Ureter (tissue), 1 donor: ENCODE measurements at places on chromosomes 7 and 10. TPM values are rescaled to one million over a fixed set of nuclear protein-coding genes. Genes with fewer than 3 reads are reported as not detected.

DNA sequence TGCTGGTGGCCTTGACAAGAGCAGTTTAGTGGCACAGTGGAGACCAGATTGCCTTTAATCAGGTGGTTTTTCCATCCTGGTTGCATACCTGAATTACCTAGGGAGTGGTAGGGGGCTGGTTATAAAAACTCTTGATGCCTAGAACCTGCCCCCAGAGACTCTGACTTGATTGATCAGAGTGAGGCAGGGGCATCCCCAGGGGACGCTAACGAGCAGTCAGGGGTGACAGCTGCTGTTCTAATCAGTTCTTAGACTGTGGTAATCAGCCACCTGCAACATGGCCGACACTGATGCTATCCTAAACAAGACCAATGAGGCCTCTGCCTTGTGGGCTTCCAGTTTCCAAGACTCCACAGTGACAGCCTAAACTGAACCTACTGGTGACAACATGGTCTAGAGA lies 2.0 kb upstream of the OPALIN start:
- DNase-seq: no peak

The AGR2 gene
- 216 TPM for total RNA-seq

- DNase-seq: no peak
Observed at GRCh38 chr10:101617824-101618568, 29.9 kb downstream of the DPCD start.

The LDB3 gene
- total RNA-seq: 15.9 TPM

The CALHM1 gene
- total RNA-seq: not detected

- no peak for DNase-seq
Observed at GRCh38 chr10:121788717-121789116, 139.1 kb downstream of the ATE1 start.

GRCh38 chr10:89916468-89917215 lies 215.3 kb downstream of the KIF20B start:
- no peak for DNase-seq

The ABCB8 gene
- 32.4 TPM for total RNA-seq

- DNase-seq: no peak
Observed at GRCh38 chr7:26213807-26214515, 12.4 kb downstream of the CBX3 start.
